Activated CD4-positive, alpha-beta T cell treated with anti-CD3 and anti-CD28 coated beads, Interleukin-2, amount 50 U/mL, for 24 hours (primary cell): ENCODE measurements at places on chromosomes 2 and 18.

DNA sequence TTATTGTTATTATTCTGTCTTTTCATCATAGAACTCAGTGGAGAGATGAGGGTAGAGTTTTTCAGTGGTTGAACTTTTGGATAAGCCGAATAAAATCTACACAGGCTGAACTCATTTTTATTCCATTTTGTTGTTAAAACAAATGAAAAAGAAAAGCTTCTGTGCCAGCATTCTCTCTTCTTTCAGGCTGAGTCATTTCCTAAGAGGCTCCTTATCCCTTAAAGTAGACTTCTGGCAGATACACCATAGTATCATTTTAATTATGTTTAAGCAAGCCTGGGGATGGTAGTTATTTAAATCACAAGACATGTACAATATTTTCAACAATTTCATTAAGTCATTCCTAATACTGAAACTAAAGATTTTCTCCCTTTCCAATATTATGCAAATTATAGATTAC lies 1364.0 kb upstream of the NRXN1 start:
- DNase-seq = no peak

DNA sequence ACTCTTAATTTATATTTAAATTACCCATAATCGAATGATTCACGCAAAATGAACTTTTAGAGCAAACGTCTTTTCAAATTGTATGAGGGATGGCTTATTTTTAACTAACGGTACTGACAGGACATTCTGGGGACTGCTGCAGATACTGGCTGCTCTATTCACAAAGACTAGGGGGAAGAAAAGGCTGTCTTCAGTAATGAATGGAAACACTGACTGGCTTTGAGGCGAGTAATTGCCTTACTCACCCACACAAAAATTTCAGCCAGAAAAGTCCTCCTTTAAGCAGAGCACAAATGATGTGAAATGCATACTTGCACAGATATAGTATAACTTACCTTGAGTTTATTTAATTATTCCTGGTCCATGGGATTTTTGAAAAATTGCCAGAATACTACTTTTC lies 852.6 kb downstream of the DPP10 start:
- DNase-seq = no peak

DNA sequence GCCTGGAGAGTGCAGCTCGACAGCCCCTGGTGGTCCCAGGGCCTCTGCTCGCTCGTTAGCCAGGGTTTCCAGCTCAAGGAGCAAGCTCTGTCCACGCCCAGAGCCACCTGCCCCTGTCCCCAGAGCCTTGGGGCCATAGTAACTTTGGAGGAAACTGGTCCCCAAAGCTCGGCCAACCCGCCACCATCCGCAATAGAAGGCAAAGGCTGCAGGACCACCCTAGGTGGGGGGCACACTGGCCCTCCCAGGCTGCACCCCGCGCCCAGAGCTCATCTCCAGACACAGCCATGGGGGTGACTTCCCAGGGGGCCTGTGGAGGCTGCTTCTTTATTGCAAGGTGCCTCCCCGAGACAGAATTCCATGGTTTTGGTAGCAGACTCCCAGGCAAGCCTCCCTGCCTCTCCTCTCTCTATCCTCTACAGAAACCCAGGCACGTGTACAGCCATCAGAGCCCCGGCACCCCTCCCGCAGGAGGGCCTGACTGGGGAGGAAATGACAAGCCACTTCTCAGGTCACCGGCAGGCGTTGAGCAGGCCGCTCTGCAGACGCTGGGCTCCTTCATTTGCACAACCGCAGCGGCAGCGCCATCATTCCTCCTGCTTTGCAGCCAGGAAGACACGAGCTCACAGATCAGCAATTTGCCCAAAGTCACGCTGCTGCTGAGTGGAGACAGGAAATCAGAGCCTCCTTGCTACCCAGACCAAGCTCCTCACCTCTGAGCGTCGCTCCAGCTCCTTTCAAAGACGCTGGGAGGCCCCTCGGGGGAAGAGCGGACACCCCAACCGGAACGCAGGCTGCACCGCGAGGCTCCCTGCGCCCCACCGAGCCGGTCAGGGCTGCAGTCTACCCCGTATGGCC lies 80.2 kb downstream of the NDUFA10 start:
- no peak for DNase-seq

DNA sequence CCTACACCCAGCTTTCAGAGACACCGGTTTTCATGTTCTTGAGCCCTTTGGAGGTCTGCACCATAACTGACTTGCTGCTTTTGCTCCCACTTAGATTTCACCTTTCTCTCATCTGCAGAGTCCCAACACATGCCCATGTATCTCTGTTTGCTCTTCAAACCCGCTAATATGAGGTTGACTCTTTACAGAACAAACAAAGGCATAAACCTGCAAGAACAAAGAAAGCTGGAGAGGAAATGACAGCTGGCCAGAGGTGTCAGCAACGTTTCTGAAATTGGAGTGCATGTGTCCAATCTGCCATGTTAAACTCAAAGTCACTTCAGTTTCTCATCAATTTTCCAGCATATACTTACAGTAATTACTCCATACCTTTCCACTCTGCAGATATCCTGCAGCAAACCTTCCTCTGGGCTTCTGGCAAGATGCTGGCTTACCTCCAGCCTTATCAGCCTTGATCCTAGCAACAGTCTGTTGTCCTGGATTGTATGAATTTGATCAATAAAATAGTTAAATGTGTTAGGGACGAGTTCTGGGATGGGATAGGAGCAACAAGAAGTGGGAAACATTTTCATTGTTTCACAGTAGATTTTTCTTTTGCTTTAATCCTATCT lies 157.4 kb downstream of the FHOD3 start:
- DNase-seq = no peak

GRCh38 chr2:216315802-216316603 lies 56.3 kb downstream of the MARCHF4 start:
- DNase-seq = no peak

DNA sequence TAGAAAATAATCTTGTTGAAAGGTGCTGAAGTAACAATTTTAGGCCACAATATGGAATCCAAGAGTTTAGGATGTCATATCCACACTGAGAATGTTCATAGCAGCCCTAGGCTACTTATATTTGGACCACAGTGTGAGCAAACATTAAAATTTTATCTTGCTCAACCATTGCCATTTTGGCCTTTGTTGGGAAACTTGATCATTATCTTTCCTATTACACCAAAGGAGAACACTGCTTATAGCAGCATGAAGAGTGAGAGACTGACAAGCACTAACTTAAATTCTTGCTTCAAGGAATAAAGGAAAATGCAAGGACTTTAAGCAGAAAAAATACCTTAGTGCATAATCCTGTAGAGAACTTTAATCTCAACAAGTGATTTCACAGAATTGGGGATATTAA lies 86.3 kb upstream of the LRRTM4 start:
- DNase-seq = no peak

DNA sequence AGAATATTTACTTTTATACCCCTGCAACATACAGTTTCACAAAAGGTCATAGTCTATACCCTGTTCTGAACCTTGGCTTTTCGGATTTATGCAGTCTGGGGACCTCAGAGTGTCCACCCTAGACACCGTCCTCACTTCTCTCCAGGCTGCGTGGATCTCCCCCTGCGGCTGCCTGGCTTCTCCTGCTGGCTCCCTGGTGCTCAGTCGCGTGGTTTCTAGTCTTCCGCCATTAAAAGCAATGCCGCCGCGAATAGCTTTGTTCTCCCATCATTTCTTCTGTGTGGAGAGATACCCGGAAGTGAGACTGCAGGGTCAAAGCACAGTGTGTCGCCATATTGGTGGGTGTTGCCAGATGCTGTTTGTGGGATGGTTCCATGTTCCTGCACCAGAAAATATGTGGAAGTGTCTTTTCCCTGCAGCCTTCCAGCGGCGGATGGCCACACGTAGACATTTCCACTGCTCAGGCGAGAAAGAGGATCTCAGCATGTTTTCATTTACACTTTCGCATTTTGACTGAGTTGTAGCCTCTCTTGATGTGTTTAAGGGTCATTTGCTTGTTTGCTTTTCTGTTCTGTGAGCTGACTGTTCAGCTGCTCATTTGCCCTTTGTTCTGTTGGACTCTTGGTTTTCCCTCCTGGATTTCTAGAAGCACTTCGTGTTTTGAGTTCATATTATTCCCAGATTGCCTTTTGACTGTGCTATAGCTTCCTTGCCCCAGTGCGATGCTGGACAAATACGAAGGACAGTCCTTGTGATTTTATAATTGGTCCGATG lies 22.9 kb upstream of the ASB1 start:
- DNase-seq = no peak

DNA sequence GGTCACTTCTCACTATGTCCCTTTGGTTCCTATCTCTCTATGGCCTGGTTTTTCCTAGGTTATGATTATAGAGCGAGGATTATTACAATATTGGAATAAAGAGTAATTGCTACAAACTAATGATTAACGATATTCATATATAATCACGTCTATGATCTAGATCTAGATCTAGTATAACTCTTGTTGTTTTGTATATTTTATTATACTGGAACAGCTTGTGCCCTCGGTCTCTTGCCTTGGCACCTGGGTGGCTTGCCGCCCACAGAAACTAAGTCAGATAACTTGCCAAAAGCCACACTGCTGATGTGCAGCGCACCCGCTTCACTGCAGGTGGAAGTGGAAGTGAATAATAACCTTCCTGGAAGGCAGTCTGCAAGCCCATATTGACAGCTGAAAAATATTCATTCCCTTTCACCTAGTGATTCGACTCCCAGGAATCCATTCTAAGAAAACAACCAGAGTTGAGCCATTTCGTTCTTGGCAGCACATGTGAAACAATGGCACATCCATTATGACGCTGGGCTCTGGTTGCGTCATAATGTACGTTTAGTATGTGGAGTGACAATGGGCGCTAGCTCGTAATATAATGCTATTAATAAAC lies 725 bp upstream of the ANKRD53 start:
- DNase-seq = no peak

DNA sequence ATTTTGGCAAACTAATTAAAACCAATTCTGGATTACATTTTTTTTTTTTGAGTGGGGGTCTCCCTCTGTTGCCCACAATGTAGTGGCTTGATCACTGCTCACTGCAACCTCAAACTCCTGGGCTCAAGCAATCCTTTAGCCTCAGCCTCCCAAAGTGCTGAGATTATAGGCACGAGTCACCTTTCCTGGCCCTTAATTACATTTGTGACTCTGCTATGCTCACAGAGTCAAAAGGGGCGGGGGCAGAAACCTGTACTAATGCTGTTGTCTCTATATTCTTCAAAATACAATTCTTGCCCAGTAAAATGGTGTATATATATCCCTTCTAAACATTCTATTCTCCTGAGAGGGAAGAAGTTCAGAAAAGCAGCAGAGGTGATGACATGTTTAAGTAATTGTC lies 23.2 kb downstream of the PRKD3 start:
- DNase-seq = no peak

GRCh38 chr18:48785091-48785614 lies 165.6 kb downstream of the SMAD7 start:
- no peak for DNase-seq

GRCh38 chr2:157260533-157261198 lies 3.2 kb downstream of the GALNT5 start:
- DNase-seq = no peak

- no peak for DNase-seq
Observed at GRCh38 chr2:36480636-36481035, 117.3 kb downstream of the FEZ2 start.

- no peak for DNase-seq
Observed at GRCh38 chr2:112811276-112811831, 25.2 kb downstream of the IL1B start.

GRCh38 chr2:132404056-132404455 lies 12.5 kb upstream of the GPR39 start:
- no peak for DNase-seq

DNA sequence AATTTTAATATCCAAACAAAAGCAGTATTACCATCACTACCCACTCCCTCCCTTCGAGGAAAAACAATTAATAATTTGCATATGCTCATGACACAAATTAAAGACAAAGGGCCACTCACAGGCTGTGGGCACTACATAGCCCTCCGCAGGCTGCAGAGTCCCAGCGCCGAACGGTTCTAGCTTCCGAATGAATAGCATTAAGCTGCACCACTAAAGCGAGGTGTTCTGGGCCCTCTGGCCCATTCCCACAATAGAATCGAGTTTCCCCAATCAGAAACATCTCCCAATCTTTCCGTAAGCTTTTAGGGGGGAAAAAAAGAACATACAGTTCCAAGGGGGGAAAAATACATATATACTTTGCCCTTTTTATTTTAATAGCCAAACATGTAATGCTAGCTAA lies 14.5 kb upstream of the SIX3 start:
- no peak for DNase-seq

GRCh38 chr18:12398625-12399024 lies 9.1 kb upstream of the PRELID3A start:
- no peak for DNase-seq

GRCh38 chr2:230861552-230862255 lies 3.0 kb upstream of the ITM2C start:
- DNase-seq = no peak

GRCh38 chr2:222057347-222058073 lies 241.3 kb downstream of the PAX3 start:
- DNase-seq = no peak

DNA sequence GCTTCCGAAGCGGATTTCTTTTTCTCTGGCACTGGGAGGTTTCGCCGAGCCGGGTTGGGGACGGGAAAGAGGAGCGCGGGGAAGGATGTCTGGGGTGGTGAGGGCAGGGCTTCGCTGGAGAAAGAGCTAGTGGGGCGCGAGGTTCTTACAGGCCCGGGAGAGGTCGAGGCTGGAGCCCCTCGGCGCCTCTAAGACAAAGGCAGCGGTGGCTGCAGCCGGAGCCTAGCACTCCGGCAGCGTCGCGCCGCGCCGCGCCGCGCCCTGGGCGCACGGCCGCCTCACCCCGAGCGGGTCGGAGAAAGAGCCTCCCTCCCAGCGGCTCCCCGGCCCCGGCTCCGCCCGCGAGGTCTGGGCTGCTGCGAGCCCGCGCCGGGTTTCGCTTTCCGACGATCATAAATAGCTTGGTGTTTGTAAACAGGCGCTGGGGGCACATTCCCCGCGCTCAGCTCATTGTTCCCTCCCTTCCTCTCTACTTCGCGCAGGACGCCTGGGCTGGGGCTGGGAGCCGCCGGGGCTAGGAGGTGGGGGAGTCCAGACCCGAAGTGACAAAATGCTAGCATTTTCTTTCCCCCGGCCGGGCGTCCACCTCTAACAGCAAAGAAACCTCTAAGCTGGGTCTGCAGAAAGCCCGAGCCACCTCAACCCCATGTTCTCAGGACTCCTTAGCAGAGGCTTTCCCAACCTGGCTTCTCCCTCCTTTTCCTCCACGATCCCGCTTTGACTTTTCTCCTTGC lies 813 bp upstream of the MEIS1 start:
- no peak for DNase-seq

GRCh38 chr2:205563646-205564045 lies 118.7 kb upstream of the NRP2 start:
- DNase-seq = no peak

GRCh38 chr2:212708355-212708754 lies 169.8 kb upstream of the ERBB4 start:
- DNase-seq = no peak

GRCh38 chr18:47409519-47409918 lies 158.1 kb upstream of the SKOR2 start:
- no peak for DNase-seq

GRCh38 chr2:122736279-122736678 lies 980.8 kb downstream of the TSN start:
- DNase-seq = no peak

- no peak for DNase-seq
Observed at GRCh38 chr2:114688241-114688640, 245.8 kb downstream of the DPP10 start.
